ENCODE measurements at places on chromosomes 7 and 10.

- no peak for DNase-seq
These were observed 12.0 kb downstream of the MTG1 start for GRCh38 chr10:133405844-133406527.

DNA sequence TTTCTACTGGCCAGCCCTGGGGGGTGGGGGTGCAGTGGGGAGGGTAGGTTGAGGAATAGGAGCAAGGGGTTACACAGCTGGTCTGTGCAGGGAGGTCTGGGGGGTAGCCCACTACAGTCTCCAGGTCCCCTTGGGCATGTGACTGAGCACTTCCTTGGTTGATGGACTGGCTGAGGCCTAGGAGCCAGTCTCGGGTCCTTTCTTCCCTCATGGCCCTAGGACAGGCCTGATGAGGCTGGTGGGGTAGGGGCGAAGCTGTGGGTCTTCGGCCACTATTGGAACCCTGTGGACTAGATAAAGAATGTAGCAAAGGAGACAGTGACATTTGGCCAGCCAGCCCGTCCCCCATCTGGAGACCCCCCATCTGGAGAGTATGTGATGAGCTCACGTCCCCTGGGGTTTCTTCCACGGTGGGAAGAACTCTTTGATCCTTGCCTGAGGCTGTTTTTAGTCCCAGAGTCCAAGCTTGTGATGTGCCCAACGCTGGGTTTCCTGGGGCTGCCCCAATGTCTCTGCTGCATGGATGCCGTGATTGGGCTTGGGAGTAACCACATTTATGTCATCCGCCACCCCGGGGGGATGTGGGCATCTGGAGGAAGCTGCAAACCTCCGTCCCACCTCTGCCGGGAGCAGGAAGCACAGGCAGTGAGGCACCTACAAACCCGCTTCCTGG is 20.7 kb downstream of the FAM241B start:
- no peak for DNase-seq

GRCh38 chr7:20193242-20193777 is 23.9 kb downstream of the MACC1 start:
- DNase-seq, result no peak

- DNase-seq, result no peak
These were observed 32.7 kb upstream of the PRSS1 start for GRCh38 chr7:142716596-142716995.

DNA sequence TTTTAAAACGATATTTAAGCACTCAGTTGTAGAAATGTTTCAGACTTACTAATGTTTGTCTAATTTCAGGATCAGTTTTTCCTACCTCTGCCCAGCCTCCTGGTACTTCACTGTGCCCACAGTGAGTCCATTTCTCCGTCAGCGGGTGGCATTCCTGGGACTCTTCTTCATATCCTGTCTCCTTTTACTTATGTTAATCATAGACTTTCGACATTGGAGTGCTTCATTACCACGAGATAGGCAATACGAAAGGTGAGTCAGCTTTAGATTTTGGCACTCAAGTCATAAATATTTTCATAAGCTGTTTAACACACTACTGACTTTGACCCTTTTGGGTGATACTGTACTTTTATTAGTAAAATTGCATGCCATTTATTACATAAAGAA is 2.1 kb downstream of the ENTPD7 start:
- no peak for DNase-seq

- DNase-seq, result no peak
These were observed 221.6 kb downstream of the RPS24 start for GRCh38 chr10:78255214-78255613.

DNA sequence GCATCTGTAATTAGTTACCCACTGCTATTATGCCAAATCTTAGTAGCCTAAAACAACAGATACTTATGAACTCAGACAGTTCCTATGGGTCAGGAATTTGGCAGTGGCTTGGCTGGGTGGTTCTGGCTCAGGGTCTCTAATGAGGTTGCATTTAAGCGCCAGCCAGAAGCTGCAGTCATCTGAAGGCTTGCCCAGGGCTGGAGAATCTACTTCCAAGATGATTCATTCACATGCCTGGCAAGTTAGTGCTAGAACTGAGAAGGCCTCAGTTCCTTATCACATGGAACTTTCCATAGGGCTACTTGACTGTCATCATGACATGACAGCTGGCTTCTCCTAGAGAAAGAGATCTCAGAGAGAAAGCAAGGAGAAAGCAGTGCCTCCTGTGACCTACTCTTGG is 121.3 kb downstream of the AVL9 start:
- peak; percentile 72 for DNase-seq

- DNase-seq, result no peak
These were observed 126.9 kb upstream of the EFCAB10 start for GRCh38 chr7:105707967-105708762.

DNA sequence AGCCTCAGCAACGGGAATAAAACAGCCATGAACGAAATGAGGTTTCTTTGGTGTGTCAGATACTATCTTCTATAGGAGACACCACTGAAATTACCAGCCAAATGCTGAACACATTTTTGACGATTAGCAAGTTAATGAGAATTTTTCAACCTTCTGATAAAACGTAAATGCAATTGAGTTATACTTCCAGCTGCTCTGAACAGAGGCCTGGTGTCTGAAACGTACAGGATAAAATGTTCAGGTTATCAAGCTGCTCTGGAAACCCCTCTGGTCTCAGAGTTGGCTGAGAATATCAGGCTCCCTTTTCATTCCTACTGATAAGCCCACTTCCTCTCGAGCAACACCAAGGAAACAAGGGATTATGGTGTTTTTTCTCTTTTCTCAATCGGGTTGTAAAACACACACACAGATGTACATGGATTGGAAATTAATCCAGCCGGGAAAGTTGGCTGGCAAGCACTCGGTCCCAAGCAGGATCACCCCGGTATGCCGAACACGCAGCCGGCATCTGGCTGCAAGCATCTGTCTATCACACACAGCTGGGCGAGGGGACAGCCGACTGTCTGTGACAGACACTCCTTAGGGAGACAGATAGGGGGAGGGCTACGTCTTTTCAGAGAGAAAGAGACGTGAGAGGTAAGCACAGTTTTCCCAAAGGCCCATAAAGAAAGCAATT is 171.8 kb downstream of the PRKAG2 start:
- no peak for DNase-seq

- no peak for DNase-seq
These were observed 95.2 kb downstream of the IQUB start for GRCh38 chr7:123439191-123439590.

GRCh38 chr7:12211711-12212485 is 804 bp downstream of the TMEM106B start:
- no peak for DNase-seq

DNA sequence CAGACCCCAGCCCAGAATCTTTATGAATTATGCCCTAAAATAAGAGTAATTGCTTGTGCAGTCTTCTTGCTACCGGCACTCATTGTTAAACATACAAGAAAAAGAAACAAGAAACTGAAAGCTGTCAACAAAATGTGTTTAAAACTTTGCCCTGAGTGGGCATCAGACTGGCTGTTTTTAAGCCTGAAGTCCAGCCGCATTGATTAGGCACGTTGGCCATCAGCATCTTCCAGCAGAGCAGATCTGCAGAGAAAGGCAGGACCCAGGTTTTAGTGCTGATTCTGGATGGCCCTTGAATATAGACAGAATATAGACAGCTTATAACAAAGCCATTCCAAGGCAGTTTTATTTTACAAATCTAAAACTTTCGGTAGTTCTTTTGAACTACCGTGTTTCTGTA is 102.8 kb downstream of the POLL start:
- no peak for DNase-seq

DNA sequence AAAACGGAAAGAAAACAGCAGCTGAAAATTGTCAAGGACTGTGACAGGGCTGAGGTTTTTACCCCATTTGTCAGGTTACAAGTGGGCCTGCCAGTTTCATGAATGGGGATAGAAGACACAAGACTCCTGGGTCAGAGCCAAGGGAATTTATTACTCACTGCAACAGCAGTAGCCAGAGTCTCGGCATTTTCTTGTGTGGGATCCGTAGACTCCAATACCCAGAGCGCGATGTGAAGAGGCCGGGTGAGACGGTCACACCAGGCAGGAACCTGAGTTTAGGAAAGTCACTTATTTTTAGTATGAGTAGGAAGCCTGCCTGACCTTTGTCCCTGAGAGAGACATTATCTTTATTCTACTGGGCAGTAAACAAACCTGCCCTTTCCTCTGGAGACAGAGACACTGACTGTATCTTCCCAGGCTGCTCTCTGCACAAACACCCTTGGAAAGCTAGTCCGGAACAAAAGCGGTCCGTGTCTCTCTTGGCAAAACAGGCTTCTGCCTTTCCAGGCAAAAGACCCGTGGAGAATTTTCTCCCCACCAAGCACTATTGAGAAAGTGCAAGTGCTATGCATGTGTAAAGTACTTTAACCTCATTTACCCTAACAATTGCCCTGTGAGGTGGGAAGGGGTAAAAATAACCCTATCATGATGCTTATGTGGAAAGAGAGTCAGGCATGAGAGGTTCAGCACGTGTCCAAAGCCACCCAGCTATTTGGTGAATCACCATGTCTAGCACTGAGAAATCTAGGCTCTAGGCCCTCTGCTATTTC is 58.4 kb downstream of the JCAD start:
- peak; percentile 89 for DNase-seq

DNA sequence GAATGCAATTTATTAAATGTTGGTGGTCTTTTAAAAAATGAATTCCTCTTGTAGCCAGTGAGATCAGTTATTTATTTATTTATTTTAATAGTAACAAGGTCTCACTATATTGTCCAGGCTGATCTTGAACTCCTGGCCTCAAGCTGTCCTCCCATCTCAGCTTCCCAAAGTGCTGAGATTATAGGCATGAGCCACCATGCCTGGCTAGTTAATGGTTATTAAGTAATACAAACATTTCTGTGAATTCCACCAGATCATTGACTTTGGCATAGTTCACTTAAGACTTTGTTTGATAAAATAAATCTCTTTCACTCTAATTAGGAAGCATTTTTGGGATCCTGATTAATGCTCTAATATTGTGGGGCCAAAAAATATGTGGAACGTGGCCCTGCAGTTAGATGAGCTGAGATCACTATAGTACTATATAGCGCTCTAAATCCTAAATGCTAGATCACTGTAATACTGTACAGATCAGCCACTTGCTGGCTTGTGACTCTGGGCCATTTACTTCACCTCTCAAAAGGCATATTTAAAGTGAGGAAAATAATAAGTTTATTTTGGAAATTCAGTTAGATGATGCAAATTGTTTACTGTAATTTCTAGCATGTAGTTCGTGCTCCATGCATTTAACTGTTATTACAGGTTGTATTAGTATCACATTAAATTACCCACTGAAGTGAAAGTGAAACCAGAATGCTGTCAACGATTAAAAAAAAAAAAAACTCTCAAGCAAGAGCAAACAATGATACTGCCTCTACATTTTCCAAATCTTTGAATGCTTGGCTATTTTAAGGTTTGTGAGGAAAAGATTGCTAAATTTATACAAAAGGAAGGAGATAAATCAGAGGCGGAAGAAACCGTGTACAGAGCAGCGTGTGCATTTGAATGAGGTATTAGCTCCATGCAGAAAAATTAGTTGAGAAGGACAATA is 15.9 kb upstream of the FAS start:
- DNase-seq, result no peak

- DNase-seq, result peak; percentile 49
These were observed 1.6 kb downstream of the BAMBI start for GRCh38 chr10:28678687-28679457.

DNA sequence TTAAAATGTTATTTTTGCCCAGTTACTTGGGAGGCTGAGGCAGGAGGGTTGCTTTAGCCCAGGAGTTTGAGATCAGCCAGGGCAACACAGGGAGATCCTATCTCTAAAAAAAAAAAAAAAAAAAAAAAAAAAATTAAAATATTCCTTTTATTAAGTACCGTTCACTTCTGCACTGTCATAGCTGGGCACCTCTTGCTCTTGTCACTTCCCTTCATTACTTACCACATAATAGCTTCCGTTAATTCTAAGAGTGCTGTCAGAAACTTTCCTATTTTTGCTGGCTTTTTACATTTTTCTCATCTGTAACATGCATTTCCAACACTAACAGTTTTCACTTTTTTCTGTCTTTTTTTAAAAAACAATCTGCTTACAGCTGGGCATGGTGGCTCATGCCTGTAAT is 132.9 kb downstream of the PIP4K2A start:
- DNase-seq, result no peak

DNA sequence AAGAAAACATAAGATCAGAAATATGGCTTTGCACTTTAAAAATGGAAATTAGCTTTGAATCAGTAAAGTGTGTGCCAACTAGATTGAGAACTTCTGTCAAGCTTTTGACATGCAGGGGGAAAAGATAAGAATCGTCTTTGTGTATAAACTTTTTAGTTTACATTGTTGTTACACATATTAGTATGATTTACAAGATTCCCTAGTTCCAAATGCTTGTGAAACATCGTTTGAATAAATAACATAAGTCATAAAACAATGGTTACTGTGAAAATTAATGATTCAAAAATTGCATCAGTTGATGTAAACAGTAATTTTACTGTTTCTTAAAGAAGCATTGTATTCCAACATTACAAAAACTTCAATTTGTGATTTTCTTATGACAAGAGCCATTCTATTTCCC is 207.6 kb upstream of the MTPN start:
- no peak for DNase-seq
